ENCODE measurements at places on chromosomes 2 and 18.

- DNase-seq: no peak
These were observed 111.8 kb downstream of the HDAC4 start for GRCh38 chr2:239288951-239289511.

GRCh38 chr2:88737385-88737784 is 45.9 kb downstream of the RPIA start:
- no peak for DNase-seq

DNA sequence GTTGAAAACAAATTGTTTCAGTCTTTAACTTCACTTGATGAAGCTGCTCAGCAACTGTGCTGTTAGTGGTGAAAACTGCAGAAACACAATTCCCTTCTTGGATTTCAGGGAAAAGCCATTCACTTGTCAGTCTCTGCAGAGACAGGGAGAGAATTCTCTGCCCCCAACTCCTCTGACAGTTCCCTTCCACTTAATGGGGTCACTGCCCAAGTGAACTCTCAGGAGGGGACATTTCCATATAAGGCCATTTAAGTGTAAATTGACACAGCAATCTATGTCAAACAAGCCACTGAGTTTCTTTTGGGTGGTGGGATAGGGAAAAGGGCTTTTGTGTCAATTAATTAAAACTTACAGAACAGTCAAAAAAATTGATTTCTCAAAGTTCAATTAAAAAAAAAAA is 51.4 kb upstream of the DNER start:
- DNase-seq: no peak

- no peak for DNase-seq
These were observed 53.1 kb upstream of the ZEB2 start for GRCh38 chr2:144572977-144573376.

GRCh38 chr2:13596233-13596632 is 879.5 kb downstream of the TRIB2 start:
- no peak for DNase-seq

- DNase-seq: no peak
These were observed 293.0 kb upstream of the SPHKAP start for GRCh38 chr2:228474466-228474865.

DNA sequence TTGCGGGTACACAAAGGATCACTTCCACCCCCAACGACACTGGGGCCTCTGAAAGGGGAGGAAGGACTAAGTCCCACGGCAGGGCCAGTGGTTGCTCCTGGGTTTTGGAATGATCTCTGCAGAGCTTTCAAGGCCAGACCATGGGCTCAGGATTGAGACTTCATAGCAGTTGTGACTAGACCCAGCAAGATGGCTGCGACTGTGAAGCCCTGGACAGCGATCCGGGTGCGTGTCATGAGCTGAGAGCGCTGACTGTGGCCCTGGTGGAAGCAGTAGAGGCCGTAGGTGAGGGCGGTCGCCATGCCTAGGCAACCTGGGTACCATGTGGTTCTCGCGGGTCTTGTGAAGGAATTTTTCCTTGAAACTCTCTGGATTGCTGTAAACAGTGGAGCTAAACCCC is 27.3 kb downstream of the NCL start:
- no peak for DNase-seq

DNA sequence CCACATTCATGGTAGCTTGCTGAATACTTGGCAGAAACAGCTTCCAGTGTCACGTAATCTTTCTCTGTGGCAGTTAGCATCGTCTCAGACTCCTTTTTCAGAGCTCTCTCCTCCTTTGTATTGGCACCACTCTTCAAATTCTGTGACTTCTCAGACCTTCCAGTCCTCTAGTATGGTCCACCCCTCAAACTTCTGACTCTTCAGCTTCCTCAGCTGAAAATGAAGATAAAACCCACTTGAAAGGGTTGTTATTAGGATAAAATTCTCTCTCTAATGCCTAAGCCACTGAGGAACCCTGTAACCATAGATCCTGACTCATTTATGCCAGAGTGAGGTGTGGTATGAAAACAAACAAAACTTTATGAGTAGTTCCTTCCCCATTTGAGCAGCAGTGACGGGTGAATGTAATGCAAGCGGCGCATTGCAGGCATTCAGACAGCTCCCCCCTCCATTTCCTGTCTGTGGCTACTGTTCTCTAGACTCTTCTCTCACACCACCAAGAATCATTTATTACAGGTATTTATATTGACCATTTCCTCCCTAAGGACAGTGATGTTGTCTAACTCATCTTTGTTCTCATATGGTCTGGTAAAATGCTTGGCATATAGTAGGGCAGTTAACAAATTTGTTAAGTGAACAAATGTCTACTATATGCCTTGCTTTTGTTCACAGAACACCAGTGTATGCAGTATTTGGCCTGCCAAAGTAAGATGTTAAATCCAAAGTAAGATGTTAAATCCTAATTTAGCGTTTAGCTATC is 35.3 kb downstream of the GALNT1 start:
- no peak for DNase-seq

GRCh38 chr2:207164006-207164831 is 1.5 kb downstream of the KLF7 start:
- no peak for DNase-seq

DNA sequence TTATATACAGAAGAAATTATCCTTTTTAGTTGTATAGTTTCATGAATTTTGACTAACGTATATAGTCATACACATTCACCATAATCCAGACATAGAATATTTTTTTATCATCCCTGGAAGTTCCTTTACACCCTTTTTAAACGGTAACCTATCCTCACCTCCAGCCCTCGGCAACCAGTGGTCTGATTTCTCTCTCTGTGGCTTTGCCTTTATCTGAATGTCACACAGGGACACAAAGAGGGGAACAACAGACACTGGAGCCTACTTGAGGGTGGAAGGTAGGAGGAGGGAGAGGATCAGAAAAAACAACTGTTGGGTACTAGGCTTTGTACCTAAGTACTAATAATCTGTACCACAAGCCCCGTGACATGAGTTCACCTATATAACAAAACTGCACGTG is 191.9 kb downstream of the MC4R start:
- DNase-seq: no peak

DNA sequence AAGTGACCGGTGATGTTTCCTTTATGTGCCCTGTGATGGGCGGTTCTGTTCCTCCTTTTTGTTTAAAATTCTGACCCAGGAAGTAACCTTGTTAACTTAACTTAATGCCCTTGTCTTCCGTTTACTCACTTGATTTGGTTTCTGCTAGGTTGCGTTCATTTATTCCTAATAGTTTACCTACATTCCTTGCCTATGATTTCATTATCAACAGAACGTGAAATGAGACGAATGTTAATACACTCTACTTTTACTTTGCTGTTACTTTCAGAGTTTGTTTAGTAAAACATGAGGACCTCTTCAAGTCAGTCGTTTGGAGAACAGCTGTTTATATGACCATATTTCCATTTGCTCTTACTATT is 638 bp downstream of the CEP192 start:
- no peak for DNase-seq

- no peak for DNase-seq
These were observed 147.3 kb upstream of the SLC14A2 start for GRCh38 chr18:45467945-45468344.

GRCh38 chr2:205370726-205371125 is 311.6 kb upstream of the NRP2 start:
- DNase-seq: no peak

DNA sequence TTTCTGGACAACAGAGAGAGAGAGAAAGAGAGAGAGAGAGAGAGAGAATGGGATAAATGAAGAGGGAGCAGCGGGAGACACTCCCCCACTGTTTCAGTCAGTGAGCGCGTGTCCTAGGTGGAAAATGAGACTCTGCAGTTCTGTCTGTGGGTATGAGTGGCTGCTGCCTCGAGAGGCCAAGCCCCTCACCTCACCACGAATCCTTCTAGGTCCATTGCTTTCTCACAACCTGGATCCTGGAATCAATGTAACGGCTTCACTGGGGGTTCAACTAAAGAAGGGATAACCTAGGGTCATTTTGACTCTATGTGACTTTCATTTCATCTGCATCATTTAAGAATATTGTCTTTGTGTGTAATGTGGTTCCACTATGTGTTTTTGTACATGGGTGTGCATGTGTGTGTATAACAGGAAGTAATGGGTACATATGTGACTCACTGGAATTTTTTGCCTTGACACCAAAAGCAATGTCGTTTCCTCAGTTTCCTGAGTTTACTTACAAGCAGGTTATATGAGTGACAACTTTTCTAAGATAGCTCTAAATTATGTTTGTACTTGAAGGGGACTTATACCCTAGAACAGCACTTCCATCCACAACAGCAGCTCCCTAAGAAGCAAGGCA is 221.4 kb upstream of the TRIB2 start:
- no peak for DNase-seq

- DNase-seq: no peak
These were observed 1.1 kb upstream of the SNTG2 start for GRCh38 chr2:949384-950079.

DNA sequence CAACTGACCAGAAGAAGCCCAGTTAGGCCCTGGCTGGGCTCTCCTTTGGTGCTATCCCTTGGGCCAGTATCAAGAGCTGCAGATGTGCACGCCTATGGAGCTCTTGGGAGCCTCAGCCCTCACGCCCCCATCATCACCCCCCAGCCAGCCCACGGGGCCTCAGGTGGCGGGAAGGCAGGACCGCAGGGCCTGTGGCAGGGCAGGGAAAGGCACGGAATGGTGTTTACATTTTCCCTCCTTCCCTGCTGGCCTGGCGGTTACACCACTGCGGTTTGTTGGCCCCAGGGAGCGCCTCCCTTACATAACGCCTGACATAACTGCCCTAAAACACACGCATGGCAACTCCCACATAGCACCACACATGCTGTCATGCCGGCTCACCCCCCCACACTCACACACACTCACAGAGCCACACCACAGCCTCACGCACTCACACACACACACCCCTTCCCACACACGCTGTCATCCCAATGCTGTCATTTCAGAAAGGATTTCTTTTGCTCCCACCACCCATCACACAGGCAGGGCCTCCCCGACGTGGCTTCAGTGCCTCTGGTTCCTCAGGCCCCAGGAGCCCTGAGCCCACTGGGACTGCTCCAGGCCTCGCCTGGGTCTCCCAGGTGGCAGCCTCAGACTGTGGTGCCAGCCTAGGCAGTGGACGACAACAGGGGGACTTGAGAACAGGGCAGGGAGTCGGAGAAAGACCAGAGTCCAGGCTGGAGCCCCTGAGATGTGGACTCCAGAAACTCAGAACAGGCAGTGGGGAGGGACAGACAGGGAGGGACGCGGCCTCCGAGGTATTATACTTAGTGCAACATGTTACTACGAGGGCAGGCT is 15.7 kb downstream of the ZFP36L2 start:
- no peak for DNase-seq

DNA sequence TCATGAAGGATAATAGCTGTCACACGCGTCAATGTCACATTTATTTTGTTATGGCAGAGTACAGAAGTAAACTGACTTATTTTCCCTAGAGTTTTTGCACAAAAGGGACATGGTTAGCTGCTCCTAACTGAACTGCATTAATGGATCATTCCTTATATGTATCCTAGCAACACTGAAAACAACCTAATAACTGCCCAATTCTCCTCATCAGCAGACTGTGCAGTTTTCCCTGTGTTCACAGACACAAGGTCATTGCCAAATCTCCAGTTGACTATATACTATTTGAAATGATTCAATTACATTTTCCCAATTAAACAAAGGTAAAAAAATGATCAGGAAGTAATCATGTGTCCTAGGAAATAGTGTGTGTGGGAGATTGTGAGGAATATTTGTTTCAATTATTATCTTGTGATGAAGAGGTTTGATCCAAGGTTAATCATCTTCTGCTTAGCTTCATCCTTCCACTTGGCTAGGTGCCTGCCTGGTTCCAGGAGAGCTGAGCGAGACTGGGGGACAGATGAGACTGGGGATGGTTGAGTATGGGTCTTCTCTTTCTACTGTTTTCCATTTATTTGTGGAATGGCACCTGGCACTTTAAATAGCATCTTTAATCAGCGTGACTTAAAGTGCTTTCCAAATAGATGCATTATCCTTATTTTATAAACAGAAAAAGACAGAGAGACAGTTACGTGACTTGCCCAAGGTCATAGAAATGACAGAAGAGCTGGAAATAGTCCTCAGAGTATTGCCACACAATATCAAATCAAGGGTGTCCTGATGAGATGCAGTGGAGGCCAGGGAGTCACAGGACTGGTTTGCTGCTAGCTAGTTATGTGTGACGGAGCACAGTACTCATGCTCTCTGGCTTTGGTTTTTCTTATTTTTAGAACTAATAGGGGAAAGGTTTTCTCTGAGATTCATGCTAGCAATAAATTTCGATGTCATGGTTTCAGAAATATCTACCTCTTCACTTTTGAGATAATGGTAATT is 335.6 kb downstream of the PIK3C3 start:
- DNase-seq: no peak

GRCh38 chr18:7937268-7937667 is 370.2 kb downstream of the PTPRM start:
- DNase-seq: no peak

DNA sequence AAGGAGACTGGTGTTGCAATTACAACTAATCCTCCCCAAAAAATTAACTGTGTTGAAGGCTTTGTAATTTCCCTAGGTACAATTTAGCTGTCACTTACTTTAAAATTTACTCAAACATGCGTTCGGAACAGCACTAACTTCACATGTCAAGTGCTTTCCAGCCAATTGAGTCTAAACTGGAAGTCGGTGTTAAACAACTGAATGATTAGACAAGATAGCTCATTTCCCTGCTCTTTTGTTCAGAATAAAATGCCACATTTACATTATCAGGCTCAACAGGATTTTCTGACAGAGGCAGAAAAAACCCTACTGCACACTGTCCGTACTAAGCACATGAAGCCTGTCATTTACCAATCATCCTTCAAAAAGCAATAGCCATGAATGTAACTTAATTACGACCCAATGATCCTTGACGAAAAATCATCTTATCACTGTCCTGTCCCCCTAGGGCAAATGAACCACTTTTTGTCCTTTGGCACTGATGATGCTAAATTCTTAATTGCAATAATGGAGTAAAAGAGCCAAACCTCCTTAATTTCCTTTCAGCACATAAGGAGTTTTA is 56.0 kb downstream of the LRPPRC start:
- no peak for DNase-seq

DNA sequence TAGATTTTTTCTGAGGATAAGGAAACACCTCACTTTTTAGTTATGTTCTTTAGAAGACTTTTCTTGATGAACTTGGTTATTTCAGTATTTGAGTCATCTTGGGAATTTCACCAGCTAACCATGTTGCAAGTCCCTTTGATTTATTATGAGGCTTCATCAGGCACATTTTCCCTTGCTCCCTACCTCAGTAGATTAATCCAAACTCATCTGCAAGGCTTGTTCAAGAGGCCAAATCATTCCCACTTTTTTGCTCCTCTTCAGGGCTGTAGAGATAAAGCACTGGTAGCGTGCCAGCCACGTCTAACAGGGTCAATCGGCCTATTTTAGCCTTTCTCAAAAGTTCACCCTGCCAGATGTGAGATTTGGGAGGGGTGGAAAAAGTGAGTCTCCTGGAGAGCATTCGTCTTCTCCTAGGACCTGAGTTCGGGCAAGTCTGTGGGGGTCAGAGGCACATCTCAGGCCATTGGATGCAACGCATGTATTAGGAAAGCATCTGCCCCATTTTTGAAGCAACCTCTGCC is 120.3 kb downstream of the RDH14 start:
- DNase-seq: no peak

GRCh38 chr2:60337142-60337497 is 216.3 kb downstream of the BCL11A start:
- no peak for DNase-seq

All from HuH-7.5 (cell line).